ENCODE measurements at places on chromosomes 1 and 21.

GRCh38 chr1:74728736-74729135 is 4.1 kb downstream of the CRYZ start:
- DNase-seq: no peak

DNA sequence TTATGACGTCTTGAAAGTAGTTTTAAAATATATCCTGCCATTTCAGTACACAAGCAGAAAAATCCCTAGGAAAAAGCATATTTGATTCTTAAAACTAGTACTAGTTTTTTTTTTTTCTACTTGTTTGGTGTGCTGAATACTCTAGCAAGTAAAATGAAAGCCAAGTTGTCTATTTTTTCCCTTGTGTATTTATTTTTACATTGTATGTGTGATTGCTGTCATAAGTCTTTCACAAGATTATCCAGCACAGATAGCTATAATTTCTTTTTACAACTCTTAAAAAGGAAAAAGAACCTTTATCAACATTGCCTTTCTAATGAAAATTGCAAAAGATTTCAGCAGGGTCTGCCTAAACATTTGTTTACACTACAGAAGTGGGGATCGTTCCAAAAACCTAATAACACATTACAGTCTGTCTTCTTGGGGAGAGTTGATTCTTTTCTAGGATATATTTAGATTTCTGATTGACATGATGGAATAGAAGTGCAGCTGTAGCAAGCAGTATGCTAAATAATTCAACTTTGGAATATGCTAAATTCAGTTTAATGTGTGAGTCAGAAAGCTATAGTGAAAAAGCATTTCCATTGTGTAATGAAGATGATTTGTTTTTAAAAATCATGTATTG is 2.5 kb downstream of the DR1 start:
- DNase-seq: no peak

DNA sequence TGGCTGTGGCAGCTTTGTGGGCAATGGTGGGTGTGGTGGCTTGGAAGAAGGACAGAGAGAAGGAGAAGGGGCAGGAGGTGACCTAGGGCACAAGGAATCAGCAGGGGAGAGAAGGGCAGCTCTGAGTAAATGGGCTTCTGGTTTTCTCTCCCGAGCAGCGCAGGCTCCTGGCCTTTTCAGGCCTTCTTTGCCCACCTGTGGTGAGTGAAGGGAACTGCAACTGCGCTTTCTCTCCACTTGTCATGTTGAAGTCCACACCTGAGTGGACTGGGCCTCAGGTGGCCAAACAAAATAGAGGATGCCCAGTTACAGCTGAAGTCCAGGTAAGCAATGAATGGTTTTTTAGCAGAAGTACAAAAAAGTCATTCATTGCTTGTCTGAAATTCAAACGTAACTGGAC is 29.4 kb upstream of the KCNA10 start:
- peak; percentile 21 for DNase-seq

DNA sequence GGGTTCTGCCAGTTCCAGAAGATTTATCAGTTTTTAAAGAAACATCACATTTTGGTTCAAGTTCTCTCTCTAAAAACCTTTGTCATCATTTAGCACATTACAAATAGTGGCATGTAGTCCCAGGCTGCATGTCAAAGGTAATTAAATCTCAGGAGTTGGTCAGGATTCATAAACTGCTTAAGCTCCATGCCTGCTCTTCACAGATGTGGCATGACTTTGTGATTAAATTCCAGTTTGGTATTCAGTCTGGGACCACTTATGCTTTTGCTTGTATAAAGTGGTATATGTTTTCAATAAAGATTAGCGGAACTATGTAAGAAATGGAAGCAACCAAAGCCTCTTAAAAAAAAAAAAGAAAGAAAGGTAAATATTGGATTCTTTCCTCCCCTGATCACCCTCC is 408.0 kb downstream of the DISC1 start:
- no peak for DNase-seq

DNA sequence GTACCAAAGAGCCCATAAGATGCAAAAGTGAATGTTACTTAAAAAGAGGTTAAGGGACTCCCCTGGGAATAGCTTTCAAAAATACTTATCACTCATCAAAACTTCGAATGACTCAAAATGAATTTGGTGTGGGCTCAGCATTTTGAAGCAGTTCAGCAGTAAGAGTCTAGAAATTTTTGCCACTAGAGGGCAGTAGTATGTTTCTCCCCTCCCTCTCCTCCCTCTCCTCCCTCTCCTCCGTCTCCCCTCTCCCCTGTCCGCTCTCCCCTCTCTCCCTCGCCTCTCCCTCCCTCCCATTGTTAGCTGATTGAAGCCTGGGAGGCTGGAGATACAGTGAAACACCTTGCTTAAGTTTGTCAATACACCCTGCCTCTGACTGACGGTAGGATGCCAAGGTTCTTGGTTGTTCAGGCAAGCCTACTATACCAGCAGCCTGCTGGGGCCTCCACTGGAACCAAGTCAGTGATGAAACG is 70.8 kb upstream of the TENT5C start:
- DNase-seq: peak; percentile 74

DNA sequence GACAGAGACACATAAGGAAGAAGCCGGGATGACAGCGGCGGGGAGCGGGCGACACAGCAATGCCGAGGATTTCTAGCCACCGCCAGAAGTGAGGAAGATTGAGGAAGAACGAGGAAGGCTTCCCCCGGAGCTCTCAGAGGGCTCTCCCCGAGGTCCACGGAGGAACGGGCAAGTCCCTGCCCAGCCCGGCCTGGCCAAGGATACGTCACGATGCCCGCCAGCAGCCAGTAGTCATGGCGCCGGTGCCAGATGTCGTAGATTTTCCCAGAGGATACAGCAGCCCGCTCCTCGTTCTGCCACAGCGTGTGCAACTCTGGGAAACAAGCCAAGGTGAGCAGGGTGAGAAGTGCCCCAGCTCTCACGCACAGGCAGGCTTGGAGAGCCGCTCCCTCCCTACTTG is 65.9 kb downstream of the KCNAB2 start:
- no peak for DNase-seq

DNA sequence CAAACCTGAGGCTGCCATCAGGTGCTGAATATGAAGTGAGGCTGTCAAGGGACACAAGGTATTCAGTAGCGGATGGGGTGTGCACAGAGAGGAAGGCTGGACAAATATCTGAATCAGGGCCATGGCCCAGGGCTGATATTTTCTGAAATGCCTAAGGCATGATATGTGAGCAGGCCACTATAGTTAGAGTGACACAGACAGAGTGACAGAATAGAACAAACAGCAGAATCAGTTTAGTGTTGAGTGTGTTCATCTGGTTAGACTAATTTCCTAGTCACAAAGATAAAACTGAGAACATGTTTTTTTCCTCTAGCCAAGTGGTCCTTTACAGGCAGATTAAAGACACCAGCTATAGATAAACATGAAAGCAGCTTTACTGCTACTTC is 3.9 kb downstream of the OVAAL start:
- no peak for DNase-seq

DNA sequence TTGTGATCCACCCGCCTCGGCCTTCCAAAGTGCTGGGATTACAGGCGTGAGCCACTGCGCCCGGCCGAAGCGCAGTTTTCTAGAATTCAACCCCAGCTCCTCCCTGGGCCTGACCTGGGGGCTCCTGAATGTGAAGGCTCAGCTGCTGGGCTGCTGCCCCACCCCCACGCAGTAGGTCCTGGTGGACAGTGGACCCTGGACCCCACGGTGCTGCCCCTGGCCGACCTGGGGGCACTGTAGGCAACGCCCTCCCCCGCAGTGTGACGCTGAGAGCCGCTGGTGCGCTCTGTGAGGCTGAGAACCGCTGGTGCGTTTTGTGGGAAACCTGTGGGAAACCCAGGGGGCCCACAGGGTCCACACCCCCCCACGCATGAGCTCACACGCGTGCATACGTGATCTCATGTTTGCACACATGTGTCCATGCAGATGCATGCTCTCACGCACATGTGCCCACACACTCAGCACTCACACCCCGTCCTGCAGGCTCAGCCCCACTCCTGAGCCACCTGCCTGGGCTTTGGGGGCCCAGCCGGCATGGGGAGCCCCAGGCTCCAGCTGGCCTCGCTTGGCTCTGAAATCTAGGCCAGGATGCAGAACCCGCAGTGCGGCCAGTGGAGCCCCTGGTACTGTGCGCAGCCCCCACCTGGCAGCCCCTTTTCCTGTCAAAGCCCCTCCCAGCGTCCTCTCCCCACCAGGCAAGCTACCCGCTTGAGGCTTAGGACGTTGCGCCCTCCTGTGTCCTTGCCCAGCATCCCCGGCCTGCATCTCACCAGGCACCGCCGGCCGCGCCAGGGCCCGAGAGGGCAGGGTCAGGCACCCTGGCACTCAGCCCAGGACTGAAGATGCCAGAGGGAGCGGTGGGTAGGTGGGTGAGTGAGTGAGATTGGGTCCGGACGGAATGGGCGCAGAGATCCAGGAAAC is 67.7 kb downstream of the COL18A1 start:
- no peak for DNase-seq

GRCh38 chr1:102588536-102588935 is 519.8 kb downstream of the COL11A1 start:
- DNase-seq: peak; percentile 2

- no peak for DNase-seq
Observed at GRCh38 chr1:240151136-240151735, 59.6 kb downstream of the FMN2 start.

DNA sequence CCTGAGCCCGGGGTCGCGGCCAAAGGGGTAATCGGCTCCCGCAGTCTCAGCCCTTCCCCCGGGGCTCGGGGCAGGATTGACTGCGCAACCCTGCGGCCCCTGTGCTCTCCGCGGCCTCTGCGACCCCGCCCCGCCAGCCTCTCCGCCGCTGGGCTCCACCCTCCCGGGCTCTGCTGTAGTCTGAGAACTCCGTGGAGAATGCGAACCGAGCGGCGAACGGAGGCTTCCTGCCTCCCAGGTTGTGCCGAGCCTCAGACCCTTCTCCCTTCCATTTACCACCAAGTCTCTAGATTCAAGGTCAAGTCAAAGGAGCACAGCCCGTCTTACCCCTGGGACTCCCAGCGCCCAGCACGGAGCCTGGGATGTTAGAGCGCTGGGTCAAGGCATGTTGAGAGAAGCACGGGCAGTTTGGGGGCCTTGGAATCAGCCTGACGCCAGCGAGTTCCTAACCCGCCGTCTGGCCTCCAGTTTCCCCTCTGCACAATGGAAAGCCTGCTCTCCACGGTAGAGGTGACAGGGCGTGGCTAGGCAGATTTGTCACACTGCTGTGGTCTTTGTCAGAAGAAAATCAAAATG is 3.0 kb downstream of the ATP2B4 start:
- peak; percentile 80 for DNase-seq

DNA sequence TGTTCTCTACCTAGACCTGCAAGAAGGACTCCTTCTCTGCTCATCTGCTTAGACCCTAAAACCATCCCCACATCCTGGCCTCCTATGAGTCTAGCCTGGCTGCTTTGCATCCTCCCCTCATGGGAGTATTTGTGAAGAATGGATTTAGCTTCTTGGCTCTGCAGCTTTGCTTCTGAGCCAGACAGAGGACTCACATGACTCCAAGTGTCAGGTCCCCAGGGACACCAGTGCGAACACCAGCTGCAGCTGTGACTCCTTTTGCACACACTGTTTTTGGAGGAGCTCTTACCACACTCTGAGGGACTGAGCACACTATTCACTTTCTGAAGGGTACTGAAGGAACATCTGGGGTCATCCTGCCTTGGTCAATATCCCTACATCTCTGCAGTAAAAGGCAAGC is 131.8 kb upstream of the SGIP1 start:
- DNase-seq: peak; percentile 47

- DNase-seq: no peak
Observed at GRCh38 chr1:109906160-109906838, 4.3 kb upstream of the CSF1 start.

GRCh38 chr1:33343539-33343938 is 22.6 kb upstream of the A3GALT2 start:
- no peak for DNase-seq

GRCh38 chr1:60621368-60621851 is 461.0 kb upstream of the NFIA start:
- DNase-seq: no peak

DNA sequence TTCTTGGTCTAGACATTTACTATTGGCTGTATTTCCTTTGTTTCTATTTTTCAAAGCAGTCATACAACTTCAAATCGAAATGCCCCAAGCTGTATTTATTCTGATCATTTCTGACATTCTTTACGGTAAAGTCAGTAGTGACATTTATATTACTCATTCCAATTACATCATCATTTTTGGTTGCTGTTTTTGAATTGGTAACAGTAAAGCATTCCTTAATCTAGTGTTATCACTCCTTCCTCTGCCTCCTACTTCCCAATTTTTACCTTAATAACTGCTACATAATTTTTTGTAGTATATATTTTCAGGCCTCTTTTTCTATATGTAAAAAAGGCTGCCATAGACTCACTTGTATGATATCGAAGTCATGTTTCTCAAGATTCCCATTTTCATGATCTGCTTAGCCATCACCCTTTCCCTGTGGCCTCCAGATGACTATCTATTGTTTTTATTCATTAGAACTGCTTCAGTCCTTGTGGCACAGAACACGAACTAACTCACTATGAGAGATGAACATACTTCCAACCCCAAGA is 167.2 kb downstream of the RUNX1 start:
- DNase-seq: peak; percentile 41

DNA sequence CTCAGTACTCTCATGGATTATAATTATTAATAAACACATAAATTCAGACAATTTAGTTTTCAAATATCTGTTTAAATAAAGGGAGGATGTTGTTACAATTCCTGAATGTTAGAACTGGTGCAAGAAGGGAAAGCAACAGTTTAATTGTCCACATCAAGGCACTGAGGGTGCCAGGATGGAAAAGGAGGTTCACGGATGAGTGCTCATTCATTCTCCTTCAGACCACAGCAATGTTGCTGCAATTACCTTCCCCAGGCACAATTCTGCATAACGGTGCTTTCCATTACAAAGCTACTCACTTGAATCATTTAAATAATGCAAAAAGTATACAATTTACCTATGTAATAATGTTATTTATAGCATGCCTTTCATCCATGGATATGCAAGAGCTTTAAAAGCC is 52.3 kb upstream of the COG2 start:
- DNase-seq: no peak

DNA sequence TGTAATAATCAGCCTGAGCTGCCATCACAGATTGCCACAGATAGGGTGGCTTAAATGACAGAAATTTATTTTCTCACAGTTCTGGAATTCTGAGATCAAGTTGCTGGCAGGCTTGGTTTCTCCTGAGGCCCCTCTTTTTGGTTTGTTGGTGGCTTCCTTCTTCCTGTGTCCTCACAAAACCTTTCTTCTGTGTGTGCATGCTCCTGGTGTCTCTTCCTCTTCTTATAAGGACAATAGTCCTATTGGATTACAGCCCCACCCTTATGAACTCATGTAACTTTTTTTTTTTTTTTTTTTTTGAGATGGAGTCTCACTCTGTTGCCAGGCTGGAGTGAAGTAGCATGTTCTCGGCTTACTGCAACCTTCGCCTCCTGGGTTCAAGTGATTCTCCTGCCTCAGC is 41.0 kb upstream of the F3 start:
- no peak for DNase-seq

DNA sequence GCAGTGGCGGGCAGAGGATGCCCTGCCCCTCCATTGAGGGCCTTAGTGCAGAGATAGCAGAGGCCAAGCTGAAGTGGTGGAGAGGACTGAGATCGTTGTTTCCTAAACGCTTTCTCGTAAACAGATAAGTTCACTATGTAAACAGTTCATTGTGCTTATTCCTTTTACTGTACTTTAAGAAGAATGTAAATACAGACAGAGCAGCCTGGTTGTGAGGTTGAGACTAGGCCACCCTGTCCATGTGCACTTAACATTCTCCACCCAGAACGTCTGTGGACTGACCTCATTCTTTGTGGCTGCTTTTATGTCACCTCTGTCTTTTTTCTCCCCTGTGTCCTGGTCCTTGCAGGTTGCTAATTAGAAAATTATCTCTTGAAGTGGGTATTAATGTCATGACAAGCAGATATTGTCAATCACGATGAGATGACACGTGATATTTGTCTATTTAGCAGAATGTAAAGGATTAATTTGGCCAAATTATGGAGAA is 8.5 kb downstream of the CENPS start:
- DNase-seq: no peak

GRCh38 chr1:182960046-182960445 is 7.1 kb upstream of the SHCBP1L start:
- no peak for DNase-seq

Measured in GM03348 (cell line).